Stimulated activated CD8-positive, alpha-beta memory T cell treated with anti-CD3 and anti-CD28 coated beads, Interleukin-12 subunit alpha, Interleukin-12 subunit beta, amount 100 ng/mL, for 1 hour (primary cell): ENCODE measurements at places on chromosomes 12 and 14.
A peak's percentile ranks its signal among the peaks of the same experiment; 100 is the strongest.

- peak; percentile 69 for DNase-seq
These were observed at the start of gene GNG2 for GRCh38 chr14:51860164-51860824. TSS of gene GNG2 (plus strand) at chr14:51860612. CDS start at chr14:51950679, 90,067 bp downstream.

DNA sequence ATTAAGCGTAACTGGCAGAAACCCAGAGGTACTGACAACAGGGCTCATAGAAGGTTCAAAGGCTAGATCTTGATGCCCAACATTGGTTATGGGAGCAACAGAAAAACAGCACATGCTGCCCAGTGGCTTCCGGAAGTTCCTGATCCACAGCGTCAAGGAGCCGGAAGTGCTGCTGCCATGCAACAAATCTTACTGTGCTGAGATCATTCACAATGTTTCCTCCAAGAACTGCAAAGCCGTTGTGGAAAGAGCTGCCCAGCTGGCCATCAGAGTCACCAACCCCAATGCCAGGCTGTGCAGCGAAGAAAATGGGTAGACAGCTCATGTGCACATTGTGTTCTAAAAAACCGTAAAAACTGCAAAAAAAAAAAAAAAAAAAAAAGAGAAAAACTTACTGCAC lies 192.3 kb downstream of the MON2 start:
- DNase-seq, result no peak

DNA sequence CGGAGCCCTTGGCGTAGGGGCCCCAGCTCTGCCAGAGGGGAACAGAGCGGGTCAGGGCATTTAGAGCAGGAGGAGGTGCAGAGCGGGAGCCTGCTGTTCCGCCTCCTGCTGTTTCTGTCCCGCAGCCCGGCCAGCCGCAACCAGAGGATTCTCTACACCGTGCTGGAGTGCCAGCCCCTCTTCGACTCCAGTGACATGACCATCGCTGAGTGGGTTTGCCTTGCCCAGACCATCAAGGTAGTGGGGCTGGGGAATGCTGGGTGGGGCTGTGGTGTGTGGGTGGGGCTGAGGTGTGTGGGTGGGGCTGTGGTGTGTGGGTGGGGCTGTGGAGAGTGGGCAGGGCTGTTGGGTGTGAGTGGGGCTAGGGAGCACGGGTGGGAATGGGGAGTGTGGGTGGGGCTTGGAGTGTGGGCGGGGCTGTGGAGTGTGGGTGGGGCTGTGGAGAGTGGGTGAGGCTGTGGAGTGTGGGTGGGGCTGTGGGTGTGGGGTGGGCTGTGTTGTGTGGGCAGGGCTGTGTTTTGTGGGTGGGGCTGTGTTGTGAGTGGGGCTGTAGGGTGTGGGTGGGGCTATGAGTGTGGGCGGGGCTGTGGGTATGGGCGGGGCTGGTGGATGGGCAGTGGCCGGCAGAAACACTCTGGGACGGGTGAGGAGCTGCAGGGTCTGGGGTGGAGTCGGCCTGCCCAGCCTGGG lies 8.0 kb downstream of the ASPG start:
- no peak for DNase-seq

- no peak for DNase-seq
These were observed 272.4 kb downstream of the ACSS3 start for GRCh38 chr12:81350309-81350708.

- no peak for DNase-seq
These were observed 314.3 kb upstream of the OR4E1 start for GRCh38 chr14:21987937-21988336.

DNA sequence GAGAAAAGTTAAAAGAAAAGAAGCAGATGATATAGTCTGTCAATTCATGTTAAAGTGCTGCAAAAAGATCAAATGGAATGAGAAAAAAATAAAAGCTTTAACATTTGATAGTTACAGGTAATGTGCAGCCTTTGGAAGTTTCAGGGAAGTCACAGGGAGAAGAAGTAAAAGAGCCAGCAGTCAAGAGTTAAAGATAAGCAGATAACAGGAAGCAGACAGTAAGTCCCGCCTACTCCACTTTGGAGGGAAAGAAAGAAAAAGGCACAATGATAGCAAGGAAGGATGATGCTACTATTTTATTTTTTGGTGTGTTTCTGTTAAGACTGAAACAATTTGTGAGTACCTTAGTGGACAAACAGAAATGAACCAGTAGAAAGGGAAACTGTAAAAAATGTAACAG lies 111.1 kb upstream of the KRR1 start:
- no peak for DNase-seq

DNA sequence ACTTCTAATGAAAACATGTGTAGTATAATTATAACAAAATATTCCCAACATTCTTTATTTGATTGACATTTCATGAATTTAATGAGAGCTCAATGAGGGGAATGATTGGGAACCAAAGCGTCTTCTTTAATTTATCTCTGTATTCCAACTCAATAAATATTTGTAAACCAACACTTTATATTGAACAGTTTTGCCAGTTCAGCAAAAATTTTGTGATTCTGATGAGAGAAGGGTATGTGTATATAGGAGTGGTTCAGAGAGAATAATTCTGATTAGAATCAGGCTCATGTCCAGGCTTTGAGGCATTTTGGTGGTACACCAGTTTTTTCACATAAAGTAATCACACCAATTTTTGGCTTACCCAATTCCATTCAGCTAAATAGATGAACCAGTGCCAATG lies 564.2 kb downstream of the TMTC2 start:
- DNase-seq, result no peak

GRCh38 chr12:80412343-80412953 lies 31.6 kb upstream of the PTPRQ start:
- DNase-seq, result no peak

DNA sequence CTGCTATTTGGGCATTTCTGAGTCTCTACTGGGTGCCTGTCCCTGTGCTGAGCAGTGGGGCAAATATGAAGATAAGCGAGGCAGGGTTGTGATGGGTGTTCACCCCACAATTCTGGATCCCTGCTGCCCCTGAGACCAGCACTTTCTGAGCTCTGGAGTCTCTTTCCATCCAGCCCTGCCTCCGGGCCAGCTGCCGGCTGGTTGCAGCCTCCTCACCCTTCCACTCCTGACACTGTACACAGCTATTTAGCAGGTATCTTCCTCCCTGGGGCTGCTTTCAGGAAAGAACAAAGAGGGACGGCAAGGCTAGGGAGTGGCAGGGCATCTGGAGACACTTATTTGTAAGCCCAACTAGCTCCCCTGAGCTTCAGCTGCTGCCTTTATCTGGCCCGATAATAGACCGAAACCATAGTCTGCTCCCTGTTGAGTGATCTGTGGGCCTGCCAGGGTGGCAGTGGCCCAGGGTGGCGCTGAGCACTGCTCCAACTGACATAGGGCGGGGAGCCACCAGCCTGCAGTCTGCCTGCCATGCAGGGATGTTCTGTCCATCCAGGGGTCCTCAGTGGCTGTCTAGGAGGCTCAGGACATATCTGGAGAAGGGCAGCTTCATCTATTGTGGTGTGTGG lies 7.6 kb upstream of the KRT80 start:
- no peak for DNase-seq
